RWPE2 (cell line): ENCODE measurements at places on chromosomes 5 and 9.

- H3K36me3 ChIP-seq, result no peaks in the 10 kb centered on the region
- H3K4me1 ChIP-seq, result no peaks in the 10 kb centered on the region
- H3K4me3 ChIP-seq, result no peak overlapping the region
- no peak overlapping the region for H3K27ac ChIP-seq
Observed at GRCh38 chr5:142792865-142793232, 22.7 kb downstream of the ARHGAP26 start.

DNA sequence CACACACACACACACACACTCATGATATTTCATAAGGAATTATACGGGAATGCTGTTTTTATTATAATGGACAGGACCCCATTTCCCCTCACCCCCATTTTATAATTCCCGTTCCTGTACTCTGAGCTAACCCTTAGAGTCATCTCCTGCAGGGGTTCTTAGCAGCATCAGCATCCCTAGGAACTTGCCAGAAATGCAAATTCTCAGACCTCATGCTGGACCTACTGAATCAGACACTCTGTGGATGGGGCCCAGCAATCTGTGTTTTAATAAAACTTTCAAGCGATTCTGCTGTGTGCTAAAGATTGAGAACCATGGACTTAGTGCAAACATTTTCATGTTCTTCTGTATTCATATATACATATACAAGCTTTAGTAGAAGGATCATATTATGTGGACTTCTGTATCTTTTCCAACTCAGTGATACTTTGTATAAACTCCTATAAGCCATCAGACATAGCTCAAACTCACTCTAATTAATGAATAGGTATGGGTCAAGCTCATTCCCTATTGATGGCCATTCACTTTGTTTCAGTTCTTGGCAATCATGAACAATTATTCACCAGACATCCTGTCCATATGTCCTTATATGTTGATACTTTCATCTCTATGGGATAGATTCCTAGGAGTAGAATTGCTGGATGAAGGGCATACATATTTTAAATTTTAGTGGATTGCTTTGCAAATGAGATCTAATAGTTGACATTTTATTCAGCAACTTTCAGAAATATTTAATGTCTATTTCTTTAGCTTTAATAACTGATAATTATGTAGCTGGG lies 65.5 kb downstream of the ARHGEF28 start:
- peaks cover 31% of the 10 kb centered on the region for H3K36me3 ChIP-seq
- DNase-seq, result no peak
- H3K27ac ChIP-seq, result peak overlapping the region; percentile 67
- H3K4me3 ChIP-seq, result no peak overlapping the region

- H3K4me1 ChIP-seq, result no peaks in the 10 kb centered on the region
- DNase-seq, result no peak
- no peak overlapping the region for H3K27ac ChIP-seq
- H3K36me3 ChIP-seq, result no peaks in the 10 kb centered on the region
- H3K4me3 ChIP-seq, result no peak overlapping the region
Observed at GRCh38 chr9:104725014-104725413, 22.5 kb upstream of the NIPSNAP3A start.

DNA sequence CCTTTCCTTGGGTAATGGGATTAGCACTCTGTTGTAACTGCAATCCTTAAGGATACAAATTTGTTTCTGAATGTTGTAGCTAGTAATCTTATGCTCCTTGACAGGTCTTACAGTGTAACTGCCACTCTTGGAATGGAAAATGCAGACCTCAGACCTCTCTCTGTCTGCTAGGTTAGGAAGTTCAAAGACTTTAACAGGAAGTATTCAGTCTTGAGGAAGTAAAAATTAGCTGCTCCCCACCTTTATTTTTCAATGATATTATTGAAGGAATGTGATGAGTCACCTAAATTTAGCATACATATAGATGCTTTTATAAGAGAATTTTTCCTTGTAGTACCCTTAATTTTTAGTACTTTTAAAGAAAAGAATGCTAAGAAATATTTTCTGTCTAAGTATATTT lies 71.5 kb downstream of the PAM start:
- H3K27ac ChIP-seq, result peak overlapping the region; percentile 14
- peaks cover 6% of the 10 kb centered on the region; the same call in 1 of the 2 replicates for H3K36me3 ChIP-seq
- H3K27me3 ChIP-seq, result no peaks in the 10 kb centered on the region

DNA sequence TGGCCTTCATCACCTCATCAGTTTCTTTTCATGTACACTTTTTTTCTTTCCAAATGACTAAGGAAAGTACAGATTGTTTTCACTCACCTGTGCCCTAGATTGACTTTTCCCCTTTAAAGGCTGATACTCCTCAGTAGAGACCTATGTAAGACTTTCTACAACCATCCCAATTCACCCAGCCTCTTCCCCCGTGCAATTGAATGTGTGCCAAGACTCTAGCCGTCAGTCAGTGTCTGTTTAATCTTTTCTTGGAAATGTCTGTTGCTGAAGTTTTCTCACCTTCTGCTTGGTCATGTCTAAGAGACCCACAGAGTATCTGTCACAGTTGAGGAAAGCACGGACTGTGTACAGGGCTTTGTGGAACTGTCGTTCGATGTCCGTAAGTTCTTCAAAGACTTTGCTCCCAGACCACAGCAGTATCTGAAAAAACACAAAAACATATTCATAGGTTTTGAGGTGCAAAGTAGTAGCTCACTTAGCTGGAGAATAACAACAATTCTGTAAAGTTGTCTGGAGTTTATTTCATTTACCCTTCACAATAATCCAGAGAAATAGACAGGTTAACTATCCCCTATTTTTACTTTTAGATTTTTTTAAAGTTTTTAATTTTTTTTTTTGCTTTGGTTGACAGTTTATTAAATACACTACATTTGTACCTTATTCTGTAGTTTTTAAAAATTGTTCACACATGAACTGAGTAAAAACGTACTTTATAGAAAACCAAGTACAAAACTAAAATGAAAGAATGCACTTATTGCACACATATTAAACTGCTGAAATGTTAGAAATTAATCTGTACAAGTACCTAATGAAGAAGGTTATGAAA lies 13.6 kb downstream of the PDE6A start:
- no peaks in the 10 kb centered on the region for H3K27me3 ChIP-seq
- no peak overlapping the region for H3K4me3 ChIP-seq
- H3K4me1 ChIP-seq, result peaks cover 8% of the 10 kb centered on the region
- no peak overlapping the region for H3K27ac ChIP-seq
- no peak for DNase-seq

DNA sequence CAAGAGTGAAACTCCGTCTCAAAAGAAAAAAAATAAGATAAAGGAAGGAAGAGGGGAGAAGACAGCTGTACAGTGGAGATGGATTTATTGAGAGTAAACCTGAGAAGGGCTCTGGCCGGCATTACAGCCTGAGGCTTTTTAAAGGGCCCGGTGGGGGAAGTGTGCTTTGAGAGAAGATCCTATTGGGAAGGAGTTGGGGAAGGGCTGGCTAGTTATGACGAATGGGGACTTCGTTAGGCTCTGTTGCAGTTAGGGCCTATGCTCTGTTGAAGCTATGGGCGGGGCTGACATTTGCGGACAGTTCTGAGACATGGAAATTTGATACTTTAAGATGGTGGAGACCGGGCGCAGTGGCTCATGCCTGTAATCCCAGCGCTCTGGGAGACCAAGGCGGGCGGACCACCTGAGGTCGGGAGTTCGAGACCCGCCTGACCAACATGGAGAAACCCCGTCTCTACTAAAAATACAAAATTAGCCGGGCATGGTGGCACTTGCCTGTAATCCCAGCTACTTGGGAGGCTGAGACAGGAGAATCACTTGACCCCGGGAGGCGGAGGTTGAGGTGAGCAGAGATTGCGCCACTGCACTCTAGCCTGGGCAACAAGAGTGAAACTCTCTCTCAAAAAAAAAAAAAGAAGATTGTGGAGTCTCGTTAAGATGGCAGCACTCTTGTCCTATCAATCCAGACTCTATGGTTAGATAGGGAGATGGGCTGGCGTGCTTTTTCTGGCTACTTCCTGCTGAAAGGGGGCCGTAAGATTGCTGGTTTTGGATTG lies 33.2 kb downstream of the C9orf50 start:
- no peak for DNase-seq
- no peaks in the 10 kb centered on the region for H3K27me3 ChIP-seq
- no peak overlapping the region for H3K27ac ChIP-seq

GRCh38 chr5:103476811-103477210 lies 85.8 kb downstream of the NUDT12 start:
- DNase-seq, result no peak
- no peaks in the 10 kb centered on the region for H3K27me3 ChIP-seq
- H3K36me3 ChIP-seq, result no peaks in the 10 kb centered on the region
- no peak overlapping the region for H3K4me3 ChIP-seq
- H3K27ac ChIP-seq, result no peak overlapping the region

DNA sequence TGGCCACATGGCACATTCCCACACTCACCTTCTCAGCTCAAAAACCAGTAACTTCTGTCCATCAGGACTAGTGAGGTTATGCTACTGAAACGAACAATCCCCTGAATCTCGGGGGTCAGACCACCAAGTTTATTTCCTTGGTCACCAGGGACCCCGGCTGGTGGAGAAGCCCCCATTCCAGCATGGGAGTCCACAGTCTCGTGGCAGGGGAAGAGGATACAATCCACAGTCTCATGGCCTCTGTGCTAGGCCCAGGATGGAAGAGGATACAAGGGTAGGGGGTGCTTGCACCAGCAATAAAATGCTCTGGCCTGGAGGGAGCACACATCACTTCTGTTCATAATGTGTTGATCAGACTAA lies 7.4 kb upstream of the CARD19 start:
- H3K4me1 ChIP-seq, result no peaks in the 10 kb centered on the region
- no peaks in the 10 kb centered on the region for H3K27me3 ChIP-seq
- H3K4me3 ChIP-seq, result no peak overlapping the region
- no peak overlapping the region for H3K27ac ChIP-seq
- no peak for DNase-seq
- H3K36me3 ChIP-seq, result no peaks in the 10 kb centered on the region
